Stimulated activated CD8-positive, alpha-beta memory T cell treated with anti-CD3 and anti-CD28 coated beads, Interleukin-15, amount 100 ng/mL, for 24 hours (primary cell): ENCODE measurements at places on chromosomes 1 and 21.

GRCh38 chr1:53987880-53988279 lies 30.1 kb downstream of the LDLRAD1 start:
- no peak for DNase-seq

DNA sequence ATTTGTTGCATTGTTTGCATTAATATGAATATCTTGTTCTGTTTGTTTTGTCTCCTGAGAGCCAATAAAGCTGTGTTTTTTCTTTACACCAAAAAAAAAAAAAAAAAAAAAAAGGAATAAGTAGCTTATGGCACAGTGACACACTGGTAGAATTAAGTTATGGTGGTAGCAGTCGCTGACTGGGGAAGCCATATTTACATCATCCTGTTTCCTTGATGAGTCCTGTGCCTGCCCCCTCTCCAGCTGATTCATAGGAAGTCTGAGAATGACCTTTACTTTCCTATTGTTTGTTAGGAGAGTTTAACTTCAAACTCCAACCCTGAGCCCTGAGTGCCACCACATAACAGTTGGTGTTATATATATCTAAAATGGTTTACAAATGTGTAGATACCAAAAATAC lies 62.2 kb downstream of the OBSCN start:
- no peak for DNase-seq

- no peak for DNase-seq
These were observed 16.3 kb upstream of the IFNLR1 start for GRCh38 chr1:24203404-24203803.

DNA sequence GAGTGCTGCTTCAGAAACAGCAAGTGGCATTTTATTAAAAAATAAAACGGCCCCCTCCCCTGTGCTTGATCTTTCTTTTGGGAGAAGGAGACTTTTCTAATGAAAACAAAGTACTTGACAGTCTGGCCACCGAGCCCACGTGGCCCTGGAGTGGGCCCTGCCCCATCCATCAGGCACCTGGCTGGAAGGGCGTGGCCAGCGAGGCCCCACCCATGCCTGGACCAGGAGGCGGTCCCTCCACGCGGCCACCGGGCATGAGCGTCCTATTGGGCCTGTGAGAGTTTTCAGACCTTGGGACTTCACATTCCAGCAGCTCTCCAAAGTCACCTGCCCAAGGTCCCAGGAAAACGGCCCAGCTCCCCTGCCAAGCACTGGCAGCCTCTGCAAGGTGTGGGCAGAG lies 144.7 kb downstream of the CASZ1 start:
- no peak for DNase-seq

GRCh38 chr1:82015444-82015843 lies 214.7 kb downstream of the ADGRL2 start:
- DNase-seq = no peak
